ENCODE measurements at places on chromosomes 13 and 19.

DNA sequence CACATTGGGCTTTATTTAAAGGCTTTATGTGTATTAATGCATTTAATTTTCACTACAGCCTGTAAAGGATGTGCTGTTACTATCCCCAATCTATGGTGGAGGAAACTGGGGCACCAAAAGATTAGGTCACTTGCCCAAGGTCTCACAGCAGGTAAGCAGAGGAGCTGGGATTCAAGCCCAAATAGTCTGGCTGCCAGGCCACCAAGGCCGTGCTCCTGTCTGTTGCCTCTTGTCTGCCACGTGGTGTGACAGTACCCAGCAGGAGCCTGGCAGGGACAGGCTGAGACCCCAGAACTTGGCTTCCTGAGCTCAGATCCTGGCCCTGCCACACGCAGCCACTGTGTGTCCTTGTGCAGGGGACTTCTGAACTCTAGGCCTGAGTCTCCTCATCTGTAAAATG, 4.5 kb downstream of the NTN5 start:
- no peak overlapping the region for H3K27ac ChIP-seq
- no peak overlapping the region for H3K4me3 ChIP-seq
- no peaks in the 10 kb centered on the region for H3K36me3 ChIP-seq

GRCh38 chr19:17656970-17657369, 31.2 kb downstream of the UNC13A start:
- no peaks in the 10 kb centered on the region for H3K4me1 ChIP-seq
- H3K4me3 ChIP-seq = no peak overlapping the region
- peaks cover 2% of the 10 kb centered on the region for H3K27me3 ChIP-seq
- H3K36me3 ChIP-seq = peaks cover 3% of the 10 kb centered on the region
- no peak overlapping the region for H3K27ac ChIP-seq

- no peaks in the 10 kb centered on the region for H3K4me1 ChIP-seq
- no peaks in the 10 kb centered on the region for H3K27me3 ChIP-seq
- DNase-seq = no peak
- no peak overlapping the region for H3K27ac ChIP-seq
Observed at GRCh38 chr13:108708921-108709320, 79.5 kb downstream of the MYO16 start.

GRCh38 chr13:93996481-93996880, 483.0 kb downstream of the DCT start:
- H3K27me3 ChIP-seq = no peaks in the 10 kb centered on the region
- no peaks in the 10 kb centered on the region for H3K36me3 ChIP-seq
- H3K4me1 ChIP-seq = no peaks in the 10 kb centered on the region
- no peak for DNase-seq

All from neural crest cell (in vitro differentiated cells).